Right renal pelvis (tissue), 4 donors: ENCODE measurements at places on chromosomes 13 and 19. TPM values are rescaled to one million over a fixed set of nuclear protein-coding genes. Genes with fewer than 3 reads are reported as not detected.

The AZU1 gene
- 0.77 TPM for polyA plus RNA-seq

The SOX1 gene
- polyA plus RNA-seq = not detected

The SCN1B gene
- 1.4 TPM for polyA plus RNA-seq

The TSHZ3 gene
- 10.1 TPM for polyA plus RNA-seq

The SRRM5 gene
- polyA plus RNA-seq = 1.2 TPM

The KLF12 gene
- 24.3 TPM for polyA plus RNA-seq

The BRSK1 gene
- 15.8 TPM for polyA plus RNA-seq

The MYO16 gene
- 0.40 TPM for polyA plus RNA-seq

The DHX34 gene
- 11.6 TPM for polyA plus RNA-seq

DNA sequence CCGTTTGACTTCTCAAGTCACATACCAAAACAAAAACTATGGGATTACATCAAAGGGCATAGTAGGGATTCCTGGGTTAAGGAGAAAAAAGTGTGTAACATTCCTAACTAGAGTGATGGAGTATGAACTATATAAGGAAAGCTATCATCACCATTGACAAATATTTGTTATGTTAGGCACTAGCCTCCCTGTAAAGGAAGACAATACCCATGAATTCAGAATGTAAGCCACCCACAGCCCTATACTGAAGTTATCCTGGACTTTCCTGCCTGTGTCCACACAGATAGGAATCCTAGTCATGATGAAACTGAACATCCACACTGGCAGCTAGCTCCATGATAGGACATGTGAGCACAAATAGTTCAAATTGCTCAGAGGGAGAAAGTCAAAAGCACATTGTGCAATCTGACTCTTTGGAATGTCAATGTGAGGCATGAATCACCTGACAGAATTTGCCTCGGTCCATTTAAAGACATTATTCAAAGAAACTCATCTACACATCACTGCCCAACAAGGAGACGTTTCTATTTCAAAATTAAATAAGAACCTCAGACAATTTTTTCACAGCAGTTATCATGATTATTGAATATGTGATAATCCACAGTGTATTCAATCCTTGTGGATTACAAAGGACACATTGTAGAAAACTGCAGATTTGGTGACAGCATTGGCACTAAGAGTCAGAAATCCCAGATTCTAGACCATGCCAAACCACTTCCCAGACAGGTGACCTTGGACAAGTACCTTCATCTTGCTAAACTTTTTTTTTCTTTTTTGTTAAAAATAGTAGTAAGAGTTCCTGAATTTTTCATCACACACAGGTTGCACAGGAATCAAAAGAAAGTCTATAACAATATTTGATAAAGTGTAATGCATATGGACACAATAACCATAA, 529.3 kb downstream of the IRS2 start:
- peak; percentile 8 for DNase-seq

GRCh38 chr19:31304831-31305312, 44.4 kb downstream of the TSHZ3 start:
- no peak for DNase-seq

- DNase-seq = no peak
These were observed 34.4 kb upstream of the UBL3 start for GRCh38 chr13:29884671-29885430.

GRCh38 chr13:50677687-50678463, 165.6 kb downstream of the DLEU7 start:
- DNase-seq = no peak

GRCh38 chr19:45123440-45123850, 30.5 kb downstream of the PPP1R37 start:
- no peak for DNase-seq

DNA sequence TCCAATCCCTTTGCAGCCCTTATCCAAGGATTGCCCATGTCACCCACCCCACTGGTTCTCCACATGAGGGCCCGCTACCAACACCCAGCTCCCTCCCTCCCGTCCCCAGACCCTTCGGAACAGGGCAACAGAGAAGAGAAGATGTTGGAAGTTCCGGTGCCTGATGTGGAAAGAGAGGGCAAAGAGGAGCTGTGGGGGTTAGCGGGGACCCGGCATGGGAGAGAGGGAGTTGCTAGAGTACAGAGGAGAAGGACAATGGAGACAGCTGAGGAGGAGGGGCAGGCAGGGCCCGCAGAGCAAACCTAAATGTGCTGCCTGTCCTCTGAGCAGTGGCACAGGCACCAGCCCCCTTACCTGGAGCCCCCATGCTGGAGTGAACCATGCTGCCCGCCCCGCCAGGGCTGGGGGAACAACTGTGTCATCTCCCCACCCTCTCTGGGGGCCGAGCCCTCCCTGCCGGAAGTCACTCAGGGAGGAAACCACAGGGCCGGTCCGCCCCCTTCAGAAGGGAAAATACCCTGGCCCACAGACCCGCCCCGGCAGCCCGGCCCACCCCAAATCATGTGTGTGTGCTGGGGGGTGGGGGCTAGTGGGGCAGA, at the start of gene POU2F2:
TSS of gene POU2F2 (minus strand) at position 417 of the 599 bp plus-strand sequence. CDS start at position 382, 35 bp downstream.
- DNase-seq = no peak

GRCh38 chr13:39016787-39017186, 21.1 kb downstream of the PROSER1 start:
- DNase-seq = no peak

- DNase-seq = no peak
These were observed 186.3 kb upstream of the TMTC4 start for GRCh38 chr13:100860866-100861265.

DNA sequence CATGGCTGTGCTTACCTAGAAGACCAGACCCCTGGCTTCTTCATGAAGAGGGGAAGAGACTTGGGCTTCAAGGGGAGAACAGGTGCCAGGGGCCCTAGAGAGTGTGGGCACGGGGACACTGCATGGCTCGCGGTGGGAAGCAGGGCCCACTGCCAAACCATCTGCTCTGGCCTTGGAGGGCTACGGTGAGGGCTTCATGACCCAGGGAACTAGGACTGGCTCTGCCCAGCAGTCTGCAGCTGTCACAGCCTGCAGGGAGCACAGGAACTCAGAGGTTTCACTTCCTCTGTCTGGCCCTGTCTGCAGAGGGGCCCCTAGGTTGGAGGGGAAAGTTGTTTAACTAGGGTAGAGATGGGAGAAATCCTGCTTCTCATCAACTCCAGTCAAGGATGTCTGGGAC, 4.3 kb downstream of the ERCC1 start:
- no peak for DNase-seq

GRCh38 chr13:50914176-50914700, 4.6 kb downstream of the RNASEH2B start:
- DNase-seq = no peak

DNA sequence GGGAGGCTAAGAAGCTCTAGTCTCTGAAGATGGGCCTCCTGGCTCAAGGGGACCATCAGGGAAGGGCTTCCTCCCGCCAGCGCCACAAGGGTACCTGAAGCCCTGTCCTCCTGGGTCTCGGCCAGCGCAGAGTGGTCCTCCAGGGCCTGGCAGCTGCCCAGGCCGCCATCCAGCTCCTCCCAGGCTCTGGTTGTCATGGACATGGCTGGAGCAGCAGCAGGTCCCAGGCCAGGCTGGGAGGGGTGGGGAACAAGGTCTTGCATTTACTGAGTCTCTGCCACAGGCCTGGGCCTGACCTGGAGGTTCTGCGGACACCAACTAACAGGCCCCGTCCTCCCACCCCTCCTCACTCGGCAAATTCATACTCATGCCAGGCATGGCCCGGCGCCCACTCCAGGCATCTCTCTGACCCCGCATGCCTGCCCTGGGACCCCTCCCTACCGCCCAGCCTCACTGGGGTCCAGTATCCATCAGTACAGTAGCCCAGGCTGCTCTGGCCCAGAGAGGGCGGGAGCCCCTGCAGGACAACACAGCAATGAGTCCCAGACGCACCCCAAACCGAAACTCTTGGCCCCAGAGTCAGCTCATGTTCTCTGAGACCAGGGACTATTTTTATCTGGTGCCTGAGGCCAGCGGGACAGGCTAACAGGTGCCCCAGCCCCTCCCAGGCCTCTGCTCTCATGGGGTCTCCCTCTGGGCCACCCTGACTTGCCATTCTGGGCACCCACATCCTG, 938 bp downstream of the JSRP1 start:
- no peak for DNase-seq

GRCh38 chr19:16654140-16654539, 5.8 kb downstream of the SMIM7 start:
- DNase-seq = no peak

- DNase-seq = no peak
These were observed 21.1 kb downstream of the PIAS4 start for GRCh38 chr19:4028334-4029246.

GRCh38 chr13:36377826-36378468, 31.8 kb upstream of the SPART start:
- DNase-seq = no peak

DNA sequence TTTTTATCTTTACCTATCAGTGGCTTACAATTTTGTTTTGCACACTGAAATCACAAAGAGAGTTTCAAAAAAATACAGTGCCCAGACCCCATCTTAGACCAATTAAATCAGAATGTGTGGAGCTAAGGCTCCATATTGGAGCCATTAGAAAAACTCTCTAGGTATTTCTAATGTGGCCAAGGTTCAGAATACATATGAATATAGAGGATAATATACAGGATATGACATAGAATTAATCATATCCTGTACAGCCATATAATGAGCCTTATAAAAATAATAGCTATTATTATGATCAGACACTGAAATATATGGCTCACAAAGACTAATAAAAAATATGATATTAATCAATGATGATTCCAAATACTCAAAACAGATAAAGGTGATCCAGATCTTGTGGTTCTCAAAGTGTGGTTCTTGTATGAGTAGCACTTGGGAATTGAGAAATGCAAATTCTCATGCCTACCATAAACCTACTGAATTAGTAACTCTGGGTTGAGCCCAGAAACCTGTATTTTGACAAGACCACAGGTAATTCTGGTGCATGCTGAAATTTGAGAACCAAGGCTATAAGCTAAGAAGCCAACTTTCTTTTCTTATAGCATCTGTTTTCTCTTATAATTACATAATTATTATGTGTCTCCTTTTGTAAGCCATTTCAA, 408.0 kb downstream of the DIAPH3 start:
- no peak for DNase-seq

DNA sequence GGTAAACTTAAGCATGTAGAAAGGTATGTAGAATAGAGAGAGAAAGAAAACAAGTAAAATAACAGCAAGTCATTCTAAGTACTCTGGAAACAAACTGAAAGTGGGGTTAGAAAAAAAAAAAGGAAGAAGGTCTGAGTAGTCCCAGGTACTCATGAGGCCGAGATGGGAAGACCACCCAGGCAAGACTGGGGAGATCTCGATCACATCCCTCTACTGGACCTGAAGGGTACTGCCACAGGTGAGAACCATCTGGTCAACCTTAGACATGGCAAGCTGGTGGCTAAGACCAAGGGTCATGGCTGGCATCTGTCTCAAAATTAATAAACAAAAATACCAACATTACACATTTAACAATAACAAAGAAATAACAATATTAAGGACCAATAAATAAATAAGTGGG, 36.3 kb upstream of the ZNF724 start:
- DNase-seq = no peak

- DNase-seq = no peak
These were observed 23.0 kb upstream of the PSPC1 start for GRCh38 chr13:19805765-19806164.

DNA sequence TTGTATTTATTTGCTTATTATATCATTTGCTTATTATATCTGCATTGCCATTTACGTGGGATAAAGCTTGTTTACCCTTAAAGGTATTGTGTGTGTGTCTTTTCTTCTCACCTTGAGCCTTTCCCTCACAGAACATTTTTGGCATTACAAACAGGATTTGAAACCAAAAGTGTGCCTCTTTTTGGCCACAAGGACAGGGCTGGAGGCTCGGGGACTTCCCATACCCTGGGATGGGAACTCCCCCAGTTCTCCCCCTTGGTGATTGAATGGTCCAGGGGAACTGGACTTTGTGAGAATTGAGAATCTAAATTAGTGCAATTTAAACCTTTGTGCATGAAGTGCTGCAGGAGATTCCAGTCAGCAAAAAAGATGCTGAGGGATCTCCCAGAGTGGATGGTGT, 2.4 kb upstream of the ZNF506 start:
- DNase-seq = no peak

DNA sequence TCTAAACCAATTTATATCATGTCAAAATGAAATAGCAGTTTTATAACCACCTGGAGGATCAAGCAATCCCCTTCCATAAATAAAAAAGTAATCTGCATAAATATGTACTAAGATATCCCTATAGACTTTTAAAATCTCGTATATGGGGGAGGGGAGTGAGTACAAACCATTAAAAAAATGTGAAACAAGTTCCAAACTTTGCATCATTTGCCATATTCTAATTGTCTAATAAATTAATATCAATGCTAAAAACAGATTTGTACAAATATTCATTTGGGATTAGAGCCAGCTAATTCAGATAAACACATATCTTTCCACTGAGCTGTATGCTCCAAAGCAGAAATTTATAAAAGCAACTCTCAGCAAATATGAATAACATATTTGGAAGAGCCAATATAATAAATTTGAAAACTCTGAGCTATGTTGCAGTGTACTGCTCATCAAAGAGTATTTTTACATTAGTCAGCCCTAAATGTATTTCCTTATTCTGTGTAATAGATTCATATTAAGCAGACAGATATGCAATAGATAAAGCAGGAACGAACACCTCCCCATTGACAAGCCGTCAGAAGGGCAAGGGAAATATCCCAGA, 970.2 kb downstream of the EFNB2 start:
- no peak for DNase-seq

GRCh38 chr13:98482476-98483444, 94.1 kb downstream of the STK24 start:
- DNase-seq = no peak

DNA sequence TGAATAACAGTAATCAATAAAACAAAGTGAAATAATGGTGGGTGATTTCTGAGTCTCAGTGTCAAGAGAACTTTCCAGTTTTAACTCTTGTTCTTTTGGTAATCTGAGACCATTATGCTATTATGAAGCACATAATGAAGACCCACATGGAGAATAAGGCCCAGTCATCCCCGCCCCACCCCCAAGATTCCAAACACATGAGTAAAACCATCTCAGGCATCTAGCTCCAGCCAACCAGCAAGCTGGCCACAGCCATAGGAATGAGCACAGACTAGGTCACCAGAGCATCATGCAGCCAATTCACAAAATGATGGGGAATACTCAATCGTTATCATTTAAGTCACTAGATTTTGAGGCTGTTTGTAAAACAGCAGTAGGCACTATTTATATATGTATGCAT, 1769.0 kb upstream of the PCDH20 start:
- DNase-seq = no peak

GRCh38 chr19:39934584-39935363, at the start of gene FCGBP:
Gene FCGBP, minus strand, starts transcription at chr19:39934634.
- DNase-seq = no peak

GRCh38 chr19:57559008-57559403, 657 bp downstream of the ZNF550 start:
- no peak for DNase-seq

DNA sequence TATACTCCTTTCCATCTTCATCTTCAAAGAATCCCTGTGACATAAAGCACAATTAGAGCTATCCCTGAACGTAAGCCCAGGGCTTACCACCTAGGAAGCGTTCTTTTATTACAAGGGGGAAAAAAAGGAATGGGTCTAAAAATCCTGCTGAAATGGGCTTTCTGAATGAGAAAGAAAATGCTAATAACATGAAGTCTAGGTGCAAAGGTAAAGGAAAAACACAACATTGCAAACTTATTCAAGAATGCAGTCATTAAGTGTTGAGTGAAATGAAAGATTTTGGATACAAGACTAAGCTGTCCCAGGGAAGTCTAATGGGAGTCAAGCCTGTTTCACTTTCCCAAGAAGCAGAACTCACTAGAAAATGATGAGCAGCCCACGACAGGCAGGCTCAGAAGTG, 55.3 kb upstream of the SLC15A1 start:
- DNase-seq = no peak
